Natural killer cell (primary cell): ENCODE measurements at places on chromosomes 11 and 22. TPM values are rescaled to one million over a fixed set of nuclear protein-coding genes. Genes with fewer than 3 reads are reported as not detected.

DPP3 gene
- total RNA-seq = 42.9 TPM

IL18 gene
- 13.8 TPM for total RNA-seq

FAM83F gene
- 1.0 TPM for total RNA-seq

LRRC55 gene
- not detected for total RNA-seq

PHLDA2 gene
- total RNA-seq = 3.2 TPM
